ENCODE measurements at places on chromosomes 2 and 18.
A peak's percentile ranks its signal among the peaks of the same experiment; 100 is the strongest.

GRCh38 chr18:10745971-10746370 lies 220.1 kb downstream of the NAPG start:
- no peak for DNase-seq

DNA sequence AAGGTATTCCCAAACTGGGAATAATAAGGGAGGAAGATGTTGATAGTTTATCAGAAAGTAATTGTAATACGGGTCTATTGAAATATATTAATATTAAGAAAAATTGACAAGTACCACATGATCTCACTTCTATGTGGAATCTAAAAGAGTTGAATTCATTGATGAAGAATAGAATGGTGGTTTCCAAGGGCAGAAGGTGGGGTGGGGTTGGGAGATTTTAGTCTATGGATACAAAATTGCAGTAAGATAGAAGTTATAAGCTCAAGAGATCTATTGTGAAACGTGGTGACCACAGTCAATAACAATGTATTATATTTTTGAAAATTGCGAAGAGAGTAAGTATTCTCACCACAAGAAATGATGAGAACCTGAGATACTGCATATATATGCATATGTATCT lies 38.9 kb downstream of the COL3A1 start:
- no peak for DNase-seq

GRCh38 chr18:9394046-9394445 lies 59.5 kb downstream of the TWSG1 start:
- DNase-seq, result no peak

- peak; percentile 34 for DNase-seq
These were observed 678 bp downstream of the PIAS2 start for GRCh38 chr18:46916551-46917107.

GRCh38 chr18:80188643-80189530 lies 58.4 kb downstream of the PARD6G start:
- no peak for DNase-seq

- no peak for DNase-seq
These were observed 838.8 kb downstream of the SLC4A3 start for GRCh38 chr2:220466251-220466691.

DNA sequence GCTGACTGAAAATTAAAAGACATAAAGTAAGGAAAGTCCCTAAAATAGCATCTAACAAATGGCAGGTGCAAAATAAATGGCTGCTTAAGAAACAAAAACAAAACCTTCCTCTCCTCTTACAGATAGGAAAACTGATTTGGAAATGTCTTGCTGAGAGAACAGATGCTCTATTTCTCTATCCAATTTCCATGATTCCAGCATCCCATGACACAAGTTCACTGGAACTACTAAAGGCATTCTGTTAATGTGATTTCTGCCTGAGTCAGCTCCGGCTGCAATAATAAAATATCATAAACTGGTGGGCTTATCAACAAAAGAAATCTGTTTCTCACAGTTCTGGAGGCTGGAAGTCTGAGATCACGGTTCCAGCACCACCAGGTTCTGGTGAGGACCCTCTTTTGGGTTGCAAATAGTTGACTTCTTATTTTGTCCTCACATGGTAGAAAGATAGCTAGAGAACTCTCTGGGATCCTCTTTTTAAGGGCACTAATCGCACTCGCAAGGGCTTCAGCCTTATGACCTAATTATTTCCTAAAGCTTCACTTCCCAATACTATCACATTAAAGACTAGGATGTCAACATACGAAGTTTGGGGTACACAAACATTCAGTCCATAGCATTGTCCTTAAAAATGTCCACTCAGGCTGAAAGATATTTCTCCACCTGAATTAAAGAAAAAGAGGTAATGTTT lies 78.2 kb upstream of the GALNT3 start:
- no peak for DNase-seq

- DNase-seq, result no peak
These were observed 196.2 kb upstream of the SP5 start for GRCh38 chr2:170518911-170519310.

DNA sequence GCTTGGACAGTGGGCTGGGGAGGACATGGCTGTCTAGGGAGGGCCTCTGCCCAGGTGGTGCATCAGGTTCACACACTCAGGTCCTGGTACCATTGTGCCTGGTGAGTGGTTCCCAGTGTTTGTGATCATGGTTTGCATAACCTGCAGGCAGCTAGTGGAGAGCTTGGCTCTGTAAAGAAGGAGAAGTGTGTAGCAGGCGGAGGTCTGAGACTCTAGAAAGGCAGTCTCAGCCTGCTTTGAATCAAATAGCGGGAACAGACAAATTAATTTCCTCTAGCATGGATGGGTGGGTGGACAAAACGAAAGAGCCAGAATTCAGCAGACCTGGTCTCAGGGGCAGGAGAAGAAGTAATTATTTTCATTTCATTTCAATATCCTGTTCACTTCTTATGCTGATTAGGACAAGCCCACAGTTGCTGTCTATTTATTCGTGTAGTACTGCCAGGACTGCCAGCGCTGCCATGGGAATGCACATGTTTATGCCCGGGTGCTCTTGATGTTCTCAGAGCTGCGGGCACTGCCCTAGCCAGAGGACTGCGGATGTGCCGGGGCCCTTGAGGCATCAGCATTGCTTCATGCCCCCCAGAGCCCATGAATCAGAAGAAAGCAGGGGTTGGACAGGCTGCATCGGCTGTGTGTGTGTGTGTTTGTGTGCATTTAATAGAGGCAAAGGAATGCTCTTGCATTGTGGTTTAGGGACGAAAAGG lies 45.4 kb upstream of the DLX2 start:
- DNase-seq, result no peak

DNA sequence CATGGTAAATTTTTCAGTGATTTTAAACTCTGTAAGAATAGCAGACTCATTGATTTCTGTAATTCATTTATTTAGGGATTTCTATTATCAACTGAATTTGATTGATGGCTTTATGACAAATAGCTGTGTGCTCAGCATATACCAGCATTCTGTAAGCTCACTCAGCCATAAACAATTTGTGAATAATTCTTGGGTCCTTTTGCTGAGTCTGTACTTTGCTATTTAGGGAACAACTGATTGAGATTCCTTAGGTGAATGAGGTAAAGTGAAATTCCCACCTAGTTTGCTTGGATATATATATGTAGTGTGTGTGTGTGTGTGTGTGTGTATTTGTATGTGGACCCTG lies 76.7 kb upstream of the CAVIN2 start:
- no peak for DNase-seq
